ENCODE measurements at places on chromosomes 13 and 19.

GRCh38 chr13:29878101-29878500, 27.7 kb upstream of the UBL3 start:
- DNase-seq, result no peak

GRCh38 chr19:3194106-3195087, 8.7 kb downstream of the NCLN start:
- DNase-seq, result no peak

GRCh38 chr13:86932776-86933334, 738.3 kb upstream of the SLITRK5 start:
- no peak for DNase-seq

DNA sequence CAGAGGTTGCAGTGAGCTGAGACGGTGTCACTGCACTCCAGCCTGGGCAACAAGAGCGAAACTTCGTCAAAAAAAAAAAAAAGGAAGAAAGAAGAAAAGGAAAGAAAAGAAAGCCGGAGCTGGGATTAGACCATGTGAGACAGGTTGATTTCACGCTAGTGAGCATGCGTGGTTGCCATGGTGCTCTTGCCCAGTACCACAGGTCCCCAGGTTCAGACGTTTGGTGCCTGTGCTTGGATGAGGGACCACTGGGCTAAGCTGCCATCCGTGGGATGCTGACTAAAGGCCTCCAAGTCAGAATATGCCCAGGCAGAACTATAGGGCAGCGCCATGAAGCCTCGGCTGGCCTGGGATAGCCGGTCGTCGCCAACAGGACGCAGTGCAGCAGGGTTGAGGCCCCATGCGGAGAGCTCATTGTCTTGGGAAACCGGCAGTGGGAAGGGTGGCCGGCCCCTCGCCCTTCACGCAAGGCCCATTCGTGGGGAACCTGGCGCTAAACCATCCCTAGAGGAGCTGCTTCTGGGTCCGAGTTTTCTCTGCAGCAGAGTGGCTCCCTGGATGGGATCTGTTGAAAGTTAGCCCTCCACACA, 7.2 kb upstream of the TEX101 start:
- no peak for DNase-seq

DNA sequence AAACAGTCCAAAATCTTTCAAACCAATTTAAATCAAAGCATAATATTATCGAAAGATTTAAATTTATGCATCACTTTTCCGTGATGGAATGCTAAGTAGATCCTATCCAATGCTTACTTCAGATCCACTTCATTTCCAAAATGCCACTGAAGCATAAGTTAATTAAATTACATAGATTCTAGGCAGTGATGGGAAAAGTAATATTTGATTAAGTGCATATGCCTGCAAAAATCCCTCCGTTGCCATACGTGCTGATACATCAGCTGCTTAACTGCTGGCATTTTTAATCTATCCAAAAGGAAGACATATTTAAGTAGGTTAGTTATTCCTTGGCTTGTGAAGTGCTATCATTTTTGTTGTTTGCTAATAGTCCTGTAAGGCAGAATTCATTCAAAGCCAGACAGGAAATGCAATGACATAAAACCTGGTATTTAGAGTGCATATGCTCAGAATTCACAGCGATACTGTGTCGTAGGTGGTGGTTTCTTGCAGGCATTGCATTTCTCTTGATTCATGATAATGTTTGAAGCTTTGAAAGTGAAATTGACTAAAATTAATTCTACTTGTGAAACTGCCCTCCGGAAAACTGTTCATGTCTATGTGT, 738.3 kb upstream of the GPC6 start:
- no peak for DNase-seq

- no peak for DNase-seq
These were observed 58.4 kb downstream of the UNC13A start for GRCh38 chr19:17629760-17630159.

DNA sequence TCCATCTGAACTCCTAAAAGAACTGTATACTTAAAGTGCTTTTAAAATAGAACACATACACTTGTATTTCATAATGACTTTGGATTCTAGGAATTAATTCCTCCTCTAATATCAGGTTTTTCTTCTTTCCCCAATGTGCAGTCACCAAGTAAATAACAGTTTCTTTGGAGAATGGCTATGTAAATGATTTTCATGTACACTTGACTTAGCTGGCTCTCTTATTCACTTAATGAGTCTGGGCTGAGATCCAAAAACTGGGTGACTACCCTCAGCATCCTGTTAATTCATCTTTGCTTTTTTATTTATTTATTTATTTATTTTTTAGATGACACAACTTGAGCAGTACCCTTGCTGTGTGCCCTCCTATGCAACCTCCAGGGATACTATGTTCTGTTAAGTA, 1003.7 kb downstream of the SLITRK1 start:
- no peak for DNase-seq

DNA sequence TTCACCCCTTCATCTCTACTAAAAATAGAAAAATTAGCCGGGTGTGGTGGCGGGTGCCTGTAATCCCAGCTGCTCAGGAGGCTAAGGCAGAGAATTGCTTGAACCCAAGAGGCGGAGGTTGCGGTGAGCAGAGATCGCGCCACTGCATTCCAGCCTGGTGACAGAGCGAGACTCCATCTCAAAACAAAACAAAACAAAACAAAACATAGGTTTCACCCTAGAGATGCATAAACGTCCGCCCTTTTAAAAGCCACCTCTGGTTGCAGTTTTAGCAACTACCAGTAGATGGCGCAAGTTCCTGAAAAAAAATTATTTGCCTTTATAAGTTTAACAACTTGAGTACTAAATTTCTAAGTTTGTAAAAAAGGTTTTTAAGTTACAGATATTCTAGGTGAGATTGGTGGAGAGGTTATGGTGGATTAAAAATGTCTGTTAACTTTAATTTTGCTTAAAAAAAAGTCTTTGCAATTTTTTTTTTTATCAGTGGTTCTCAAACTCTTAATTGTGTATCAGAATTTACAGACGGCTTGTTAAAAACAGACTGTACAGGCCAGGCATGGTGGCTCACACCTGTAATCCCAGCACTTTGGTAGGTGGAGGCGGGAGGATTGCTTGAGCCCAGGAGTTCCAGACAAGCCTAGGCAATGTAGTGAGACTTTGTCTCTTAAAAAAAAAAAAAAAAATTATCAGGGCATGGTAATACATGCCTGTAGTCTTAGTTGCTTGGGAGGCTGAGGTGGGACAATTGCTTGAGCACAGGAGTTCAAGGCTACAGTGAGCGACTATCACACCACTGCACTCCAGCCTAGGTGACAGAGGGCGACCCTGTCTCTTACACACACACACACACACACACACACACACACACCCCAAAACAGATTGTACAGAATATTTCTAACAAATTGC, 42.1 kb downstream of the NAA16 start:
- DNase-seq, result no peak

- peak; percentile 25 for DNase-seq
These were observed 28.5 kb upstream of the NPAS1 start for GRCh38 chr19:46990991-46991676.

DNA sequence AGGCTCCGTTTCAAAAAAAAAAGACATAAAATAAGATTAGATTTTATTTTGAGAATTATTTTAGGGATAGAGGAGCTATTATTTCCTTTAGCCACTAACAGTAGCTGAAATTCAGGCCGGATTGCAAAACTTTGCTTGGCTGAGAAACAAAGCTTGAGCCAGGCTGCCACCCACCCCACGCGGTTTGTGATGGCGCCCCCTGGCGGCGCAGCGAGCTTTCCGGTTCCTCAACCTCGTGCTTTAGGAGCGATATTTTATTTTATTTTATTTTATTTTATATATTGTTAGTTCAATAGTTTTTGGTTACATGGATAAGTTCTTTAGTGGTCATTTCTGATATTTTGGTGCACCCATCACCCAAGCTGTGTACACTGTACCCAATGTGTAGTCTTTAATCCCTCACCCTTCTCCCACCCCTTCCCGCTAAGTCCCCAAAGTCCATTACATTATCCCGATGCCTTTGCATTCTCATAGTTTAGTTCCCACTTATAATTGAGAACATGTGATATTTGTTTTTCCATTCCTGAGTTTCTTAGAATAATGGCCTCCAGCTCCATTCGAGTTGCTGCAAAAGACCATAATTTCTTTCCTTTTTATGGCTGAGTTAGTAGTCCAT, 19.8 kb upstream of the CEACAM4 start:
- DNase-seq, result no peak

DNA sequence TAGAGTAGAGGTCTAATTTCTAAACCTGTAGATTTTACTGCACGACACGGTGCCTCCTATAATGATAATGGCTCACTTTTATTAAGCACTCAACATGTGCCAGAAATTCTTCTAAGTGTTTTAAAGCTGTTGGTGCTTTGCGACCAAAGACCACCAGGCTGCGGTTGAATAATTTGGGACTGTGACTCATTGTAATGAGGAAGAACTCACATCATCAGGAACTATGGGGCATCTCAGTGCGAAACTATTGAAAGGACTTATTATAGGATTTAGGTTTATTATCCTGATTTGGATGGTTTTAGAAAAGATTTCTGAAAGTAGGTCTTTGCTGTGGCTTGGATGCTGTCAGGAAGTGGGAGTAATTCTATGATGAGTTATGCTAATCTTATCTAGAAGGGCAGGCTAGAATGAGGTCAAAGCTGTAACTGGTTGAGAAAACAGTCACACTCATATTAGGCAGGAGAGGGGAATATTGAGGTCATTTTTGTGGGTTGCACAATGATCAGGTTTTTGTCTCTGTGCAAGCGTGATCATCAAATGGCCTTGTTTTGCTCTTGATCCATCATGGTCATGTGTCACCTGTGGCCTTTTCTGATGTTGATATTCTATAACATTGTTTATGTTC, 266.8 kb downstream of the PCDH20 start:
- DNase-seq, result no peak

- DNase-seq, result no peak
These were observed at the start of gene DOCK6 for GRCh38 chr19:11261971-11262839. TSS of gene DOCK6 (minus strand) at chr19:11262524. CDS start at chr19:11262440, 84 bp downstream.

- DNase-seq, result no peak
These were observed 61.8 kb downstream of the IRS2 start for GRCh38 chr13:109724603-109725002.

GRCh38 chr13:64551755-64552154, 2678.4 kb downstream of the PCDH9 start:
- DNase-seq, result no peak

- no peak for DNase-seq
These were observed 22.7 kb upstream of the MAB21L1 start for GRCh38 chr13:35499196-35499662.

DNA sequence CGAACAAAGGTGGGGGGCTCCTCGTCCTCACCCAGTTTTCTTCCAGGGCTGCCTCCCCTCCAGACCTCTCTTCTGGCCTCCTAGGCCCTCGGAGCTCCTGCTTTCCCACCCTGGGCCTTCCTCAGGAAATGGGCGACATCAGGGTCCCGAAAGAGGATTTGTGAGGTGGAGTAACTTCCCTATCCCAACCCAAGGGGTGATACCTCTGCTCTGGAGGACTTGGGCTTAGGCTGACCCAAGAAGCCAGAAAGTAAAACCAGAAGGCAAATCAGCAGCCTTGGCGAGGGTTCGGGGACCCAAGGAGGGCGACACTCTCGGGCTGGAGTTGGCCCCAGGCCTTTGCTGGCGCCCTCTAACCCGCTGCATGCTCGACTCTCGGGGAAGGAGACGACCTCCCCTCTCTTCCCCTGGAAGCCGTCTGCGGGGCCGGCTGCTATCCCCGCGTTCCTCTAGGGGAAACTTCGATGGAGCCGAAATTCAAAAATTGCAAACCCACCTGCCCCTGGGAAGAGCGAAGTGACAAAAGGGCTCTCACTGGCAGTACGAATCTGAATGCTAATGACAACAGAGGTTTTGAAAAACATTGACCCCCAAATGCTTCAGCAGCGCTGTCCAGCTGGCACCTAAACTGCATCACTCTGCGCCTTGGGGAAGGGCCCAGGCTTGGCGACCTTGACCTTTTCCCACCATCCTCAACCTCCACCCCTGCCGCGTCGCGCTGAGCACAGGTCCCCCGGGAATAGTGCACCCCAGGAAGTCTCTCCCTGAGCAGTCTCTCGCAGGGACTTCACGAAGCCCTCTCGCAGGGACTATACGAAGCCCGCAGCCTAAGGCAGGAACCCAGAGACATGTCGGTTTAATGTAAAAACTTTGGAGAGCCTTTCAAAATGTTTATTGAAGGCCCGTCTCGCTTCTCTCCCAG, 2.4 kb downstream of the PDX1 start:
- no peak for DNase-seq

DNA sequence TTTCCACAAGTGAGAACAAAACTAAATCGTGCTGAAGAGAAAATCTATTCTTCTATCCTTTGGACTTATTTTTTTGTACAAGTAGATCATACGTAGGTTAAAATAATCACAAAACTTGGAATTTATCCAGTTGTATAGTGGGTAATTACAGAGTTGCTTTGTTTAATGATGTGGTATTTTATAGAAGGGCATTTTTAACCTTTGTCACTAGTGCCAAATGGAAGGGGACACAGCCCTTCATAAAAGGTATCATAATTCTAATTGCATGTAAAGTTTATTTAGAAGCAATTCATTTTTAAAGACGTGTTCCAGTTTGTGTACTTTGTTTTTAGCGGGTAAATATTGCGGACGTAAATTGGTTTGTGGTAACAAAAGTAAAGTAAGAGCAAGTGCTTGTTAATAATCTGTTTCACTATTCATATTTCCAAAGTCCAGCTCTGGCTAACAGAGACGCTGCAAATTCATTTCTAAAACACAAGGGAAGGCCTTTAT, 99.5 kb downstream of the ERCC5 start:
- no peak for DNase-seq

DNA sequence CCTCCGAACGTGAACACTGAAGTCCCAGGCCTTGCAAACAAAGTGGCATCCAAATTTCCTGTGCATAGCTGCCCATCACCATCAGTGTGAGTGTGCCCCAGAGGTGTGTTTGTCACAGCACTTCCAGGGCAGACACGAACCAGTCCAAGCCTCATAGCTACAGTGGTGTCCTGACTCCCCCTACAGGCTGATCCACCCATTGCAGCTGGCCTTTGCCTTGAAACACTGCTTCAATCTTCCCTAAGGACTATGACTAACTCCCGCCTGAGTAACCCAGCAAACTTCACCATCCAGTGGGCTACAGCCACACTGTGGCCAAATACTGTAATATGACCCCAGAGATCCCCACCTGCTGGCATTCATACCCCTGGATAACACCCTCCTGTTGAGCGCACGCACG, 3.9 kb downstream of the ZNF266 start:
- DNase-seq, result no peak

DNA sequence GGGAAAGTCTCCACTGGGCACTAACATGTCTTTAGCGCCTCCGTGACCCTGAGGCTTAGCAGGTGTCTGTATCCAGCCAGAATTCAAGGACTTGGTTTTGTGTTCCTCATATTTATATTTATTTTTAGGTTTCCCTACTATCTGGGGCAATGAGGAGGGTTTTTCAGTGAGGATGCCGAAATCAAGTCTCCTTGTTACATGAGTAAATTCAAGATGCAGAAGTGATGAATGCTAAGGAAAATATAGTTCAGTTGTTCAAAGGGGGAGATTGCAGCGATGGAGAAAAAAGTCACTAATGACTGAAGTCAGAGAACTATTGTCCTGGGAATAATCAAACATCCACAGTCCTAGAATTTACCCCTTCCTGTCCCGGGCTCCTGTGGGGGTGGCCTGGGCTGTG, 791 bp upstream of the ADGRE2 start:
- DNase-seq, result no peak

All from nucleus accumbens (tissue), 56 donors.